Stimulated activated CD4-positive, alpha-beta T cell treated with anti-CD3 and anti-CD28 coated beads, Interleukin-12 subunit alpha, Interleukin-12 subunit beta, amount 100 ng/mL, for 24 hours (primary cell): ENCODE measurements at places on chromosomes 7 and 10.

GRCh38 chr7:8481752-8482446 lies 48.5 kb downstream of the NXPH1 start:
- no peak for DNase-seq

DNA sequence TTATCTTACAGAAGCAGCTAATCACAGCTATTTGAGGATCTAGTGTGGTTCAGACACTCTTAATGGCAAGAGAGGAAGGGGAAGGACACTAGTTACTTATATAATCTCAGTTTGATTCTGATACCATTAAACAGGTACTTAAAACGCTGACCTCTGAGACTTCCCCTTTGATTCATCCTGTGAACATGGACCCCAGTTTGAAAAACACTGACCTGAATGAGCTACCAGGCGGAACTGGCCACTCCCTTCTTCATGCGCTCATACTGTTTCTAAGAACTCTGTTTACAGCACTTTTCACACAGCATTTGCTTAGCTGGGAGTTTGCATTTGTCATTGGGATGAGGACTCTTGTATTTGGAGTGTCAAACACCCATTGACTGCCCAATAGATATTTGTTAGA lies 45.7 kb downstream of the BEND7 start:
- no peak for DNase-seq

DNA sequence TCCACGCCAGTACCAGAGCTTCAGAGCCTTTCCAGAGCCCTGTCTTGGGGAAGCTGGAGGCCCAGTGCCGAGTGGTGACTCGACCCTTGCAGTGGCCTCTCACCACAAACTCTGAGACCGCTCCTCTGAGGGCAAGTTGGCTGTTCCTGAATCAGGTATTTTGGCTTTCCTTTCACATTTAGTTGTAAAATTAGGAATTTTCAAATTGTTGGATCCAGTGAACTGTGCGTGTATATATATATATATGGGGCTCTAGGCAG lies 128.7 kb upstream of the UNC5B start:
- no peak for DNase-seq

- DNase-seq = no peak
Observed at GRCh38 chr7:106462365-106462859, 177.6 kb upstream of the NAMPT start.

- DNase-seq = no peak
Observed at GRCh38 chr10:44981172-44982113, 2.8 kb upstream of the DEPP1 start.

GRCh38 chr10:2462581-2462980 lies 604.8 kb upstream of the PFKP start:
- no peak for DNase-seq

GRCh38 chr10:91343010-91343409 lies 67.1 kb upstream of the HECTD2 start:
- no peak for DNase-seq

- no peak for DNase-seq
Observed at GRCh38 chr7:26843705-26844104, 20.7 kb downstream of the SKAP2 start.

DNA sequence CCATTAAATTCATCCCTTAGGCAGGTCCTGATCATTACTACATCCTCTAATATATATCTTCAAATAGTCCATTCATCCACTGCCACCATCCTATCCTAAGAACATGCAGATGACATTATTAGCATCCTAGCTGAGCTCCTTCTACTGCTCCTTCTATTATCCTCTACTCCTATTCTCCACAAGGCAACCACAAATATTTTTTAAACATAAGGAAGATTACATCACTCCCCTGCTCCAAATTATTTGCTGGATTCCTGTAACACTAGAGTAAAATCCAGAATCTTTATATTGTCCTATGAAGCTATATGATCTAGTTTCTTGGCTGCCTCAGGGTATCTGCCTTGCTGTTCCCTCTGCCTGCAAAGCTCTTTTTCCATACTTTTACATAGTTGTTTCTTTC lies 176.3 kb upstream of the SLC26A5 start:
- no peak for DNase-seq

DNA sequence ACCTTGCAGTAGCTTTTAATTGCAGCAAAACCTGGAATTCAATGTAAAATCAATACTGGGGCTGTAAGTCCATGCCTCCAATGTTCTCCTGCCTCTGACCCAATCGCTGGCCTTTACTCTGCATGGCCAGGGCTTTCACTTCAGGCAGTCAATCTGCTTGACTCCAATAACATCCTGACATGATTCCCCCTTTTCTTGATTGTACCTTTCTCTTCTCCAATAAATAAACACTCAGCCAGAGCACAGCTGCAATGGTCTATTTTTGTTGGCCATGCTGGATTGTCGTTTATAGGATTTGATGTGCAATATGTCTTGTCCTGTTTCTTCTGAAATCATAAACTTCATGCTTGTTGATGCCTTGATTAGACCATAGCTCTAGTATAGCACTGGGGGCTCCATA lies 97.8 kb upstream of the COL1A2 start:
- DNase-seq = no peak

- DNase-seq = no peak
Observed at GRCh38 chr7:45601094-45601493, 26.9 kb downstream of the ADCY1 start.

DNA sequence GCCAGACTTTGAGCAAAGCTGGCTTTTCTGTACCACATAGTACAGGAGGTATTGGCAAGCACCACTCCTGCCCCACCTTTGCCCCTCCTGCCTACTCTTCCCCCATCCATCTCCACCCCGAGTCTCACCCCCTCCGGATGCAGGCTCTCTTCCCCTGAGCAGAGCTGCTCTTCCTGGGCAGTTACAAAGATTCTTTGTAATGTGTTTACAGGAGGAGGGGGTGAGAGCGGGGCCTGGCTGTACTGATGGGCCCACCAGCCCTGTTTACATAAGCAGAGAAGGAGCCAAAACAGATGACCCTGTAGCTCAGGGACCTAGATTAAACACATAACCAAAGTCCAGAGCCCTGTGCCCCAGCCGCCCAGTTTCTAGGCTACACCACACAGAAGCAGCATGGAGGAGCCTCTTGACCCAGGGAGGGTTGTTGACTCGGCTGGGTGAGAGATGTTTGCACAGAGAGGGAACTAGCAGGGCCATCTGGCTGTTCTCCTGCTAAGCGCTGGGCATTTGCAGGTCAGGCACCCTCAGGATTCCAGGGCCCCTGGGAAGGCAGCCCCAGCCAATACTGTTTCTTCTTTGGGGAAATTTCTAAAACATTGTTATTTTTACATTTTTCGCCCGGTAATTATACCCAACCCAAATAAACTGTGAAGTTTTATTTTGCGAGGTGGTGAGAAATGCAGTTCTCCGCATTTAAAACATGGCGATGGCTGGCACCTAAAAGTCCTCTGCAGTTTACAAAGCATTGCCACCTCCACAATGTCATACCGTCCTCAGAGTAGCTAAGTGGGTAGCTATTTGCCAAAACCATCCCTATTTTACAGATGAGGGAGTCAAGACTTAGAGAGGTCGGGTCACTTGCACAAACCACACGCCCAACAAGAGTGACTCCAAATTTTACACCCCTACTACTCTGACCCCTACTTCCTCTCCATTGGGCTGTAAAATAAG lies 11.4 kb upstream of the ZKSCAN1 start:
- no peak for DNase-seq

DNA sequence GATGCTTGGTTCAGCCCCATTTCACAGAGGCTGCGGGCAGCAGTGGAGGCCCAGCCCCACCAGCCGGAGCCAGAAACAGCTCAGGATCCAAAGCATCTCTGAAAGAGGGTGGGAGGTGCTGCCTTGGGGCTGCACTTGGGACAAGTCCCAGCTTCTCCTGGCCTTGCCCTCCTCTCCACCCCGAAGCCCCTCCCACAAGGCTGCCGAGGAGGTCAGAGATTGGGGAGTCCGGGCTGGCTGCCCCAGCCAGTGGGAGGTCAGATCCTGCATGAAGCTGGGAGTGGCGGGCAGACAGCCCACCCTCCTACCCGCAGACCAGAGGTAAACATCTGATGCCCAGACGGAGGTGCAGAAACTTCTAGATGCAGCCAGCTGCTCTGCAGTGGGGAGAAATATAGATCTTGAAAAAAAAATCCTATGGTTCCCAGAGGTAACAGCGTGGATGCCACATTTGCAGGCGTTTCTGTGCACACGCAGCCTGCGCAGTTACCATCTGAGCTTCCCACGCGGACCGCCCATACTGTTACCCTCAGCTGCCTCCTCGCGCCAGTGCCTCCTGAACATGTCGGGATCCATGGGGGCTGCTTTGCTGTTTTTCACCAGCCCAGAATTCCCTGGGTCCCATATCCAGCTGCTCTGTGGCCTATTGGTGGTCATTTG lies 36.9 kb upstream of the GNA12 start:
- no peak for DNase-seq

GRCh38 chr7:75595766-75596165 lies 103.6 kb downstream of the SPDYE5 start:
- no peak for DNase-seq

DNA sequence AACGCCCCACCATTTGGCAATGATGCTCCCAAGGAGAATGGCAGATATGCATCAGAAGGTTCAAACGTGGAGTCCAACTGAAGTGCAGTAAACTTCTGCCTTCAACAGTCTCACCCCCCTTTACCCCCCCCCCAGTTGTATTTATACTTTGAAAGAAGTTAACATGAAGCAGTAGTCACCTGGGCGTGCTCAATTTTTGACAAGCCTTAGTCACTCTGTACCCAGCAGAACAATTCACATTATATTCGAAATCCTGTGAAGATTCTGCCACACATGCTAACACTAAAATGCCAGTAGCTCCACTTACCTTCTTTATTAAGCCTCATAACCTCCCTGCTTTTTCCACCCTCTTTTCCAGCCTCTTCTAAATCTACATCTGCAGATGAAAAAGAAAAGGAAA lies 894 bp downstream of the ATXN7L1 start:
- DNase-seq = no peak

DNA sequence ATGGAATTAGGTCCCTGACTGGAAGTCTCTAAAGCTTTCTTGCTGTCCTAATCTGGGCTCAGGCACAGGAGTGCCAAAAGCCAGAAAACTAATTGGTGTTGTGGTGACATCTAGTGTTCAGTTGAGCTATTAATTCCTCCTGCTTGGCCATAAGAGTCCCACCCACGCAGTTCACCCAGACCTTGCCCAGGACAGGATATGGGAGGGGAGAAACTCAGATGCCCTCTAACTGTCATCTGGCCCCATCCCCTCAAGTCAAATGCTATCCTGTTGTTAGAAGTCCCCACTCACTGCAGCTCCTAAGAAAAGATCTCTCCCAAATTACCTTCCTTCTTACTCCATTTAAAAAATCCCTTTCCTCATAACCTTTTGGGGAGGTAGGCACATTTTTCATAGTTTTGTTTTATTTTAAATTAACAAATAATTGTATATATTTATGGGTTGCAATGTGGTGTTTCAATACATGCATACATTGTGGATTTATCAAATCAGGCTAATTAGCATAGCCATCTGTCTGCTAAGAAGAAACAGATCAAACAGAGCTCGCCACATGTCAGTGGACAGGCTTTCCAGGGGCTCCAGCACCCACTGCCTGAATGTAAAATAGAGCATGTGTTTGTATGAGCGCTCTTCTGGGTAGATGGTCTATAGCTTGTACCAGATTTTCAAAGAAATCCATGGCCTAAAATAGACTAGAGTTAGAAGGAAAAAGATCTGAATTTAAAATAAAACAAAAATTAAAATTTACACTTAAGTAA lies 84.0 kb downstream of the GSAP start:
- DNase-seq = peak; percentile 28

DNA sequence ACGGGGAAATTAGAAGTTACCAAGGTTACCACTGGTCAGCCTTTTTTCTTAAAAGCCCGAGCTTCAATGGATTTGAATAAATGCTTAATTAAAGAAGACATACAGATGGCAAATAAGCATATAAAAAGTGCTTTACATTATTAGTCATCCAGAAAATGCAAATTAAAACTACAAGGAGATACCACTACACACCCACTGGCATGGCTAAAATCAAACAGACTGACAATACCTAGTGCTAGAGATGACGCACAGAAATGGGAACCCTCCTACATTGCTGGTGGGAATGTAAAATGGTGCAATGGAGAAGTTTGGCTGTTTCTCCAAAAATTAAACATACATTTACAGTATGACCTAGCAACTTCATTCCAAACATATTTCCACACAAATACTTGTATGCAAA lies 38.3 kb upstream of the CREB5 start:
- no peak for DNase-seq

- no peak for DNase-seq
Observed at GRCh38 chr7:106094780-106095179, 17.3 kb downstream of the SYPL1 start.

- DNase-seq = no peak
Observed at GRCh38 chr10:110502851-110503301, 5.2 kb downstream of the DUSP5 start.

DNA sequence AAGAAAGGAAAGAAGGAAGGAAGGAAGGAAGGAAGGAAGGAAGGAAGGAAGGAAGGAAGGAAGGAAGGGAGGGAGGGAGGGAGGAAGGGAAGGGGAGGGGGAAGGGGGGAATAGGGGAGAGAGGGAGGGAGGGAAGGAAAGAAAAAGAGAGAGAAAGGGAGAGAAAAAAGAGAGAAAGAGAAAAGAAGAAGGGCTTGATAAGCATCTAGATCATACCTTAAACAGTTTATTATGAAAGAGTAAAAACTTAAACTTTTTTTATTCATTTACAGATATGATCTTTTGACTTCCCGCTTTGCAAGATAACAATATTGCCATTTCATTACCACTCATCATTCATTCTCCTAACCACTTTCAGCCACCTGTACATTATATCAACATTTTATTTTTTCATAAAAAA lies 53.6 kb upstream of the TMEM106B start:
- DNase-seq = no peak

- no peak for DNase-seq
Observed at GRCh38 chr10:52332815-52333214, 18.7 kb downstream of the DKK1 start.

- no peak for DNase-seq
Observed at GRCh38 chr10:6383096-6383812, 180.5 kb downstream of the PFKFB3 start.

DNA sequence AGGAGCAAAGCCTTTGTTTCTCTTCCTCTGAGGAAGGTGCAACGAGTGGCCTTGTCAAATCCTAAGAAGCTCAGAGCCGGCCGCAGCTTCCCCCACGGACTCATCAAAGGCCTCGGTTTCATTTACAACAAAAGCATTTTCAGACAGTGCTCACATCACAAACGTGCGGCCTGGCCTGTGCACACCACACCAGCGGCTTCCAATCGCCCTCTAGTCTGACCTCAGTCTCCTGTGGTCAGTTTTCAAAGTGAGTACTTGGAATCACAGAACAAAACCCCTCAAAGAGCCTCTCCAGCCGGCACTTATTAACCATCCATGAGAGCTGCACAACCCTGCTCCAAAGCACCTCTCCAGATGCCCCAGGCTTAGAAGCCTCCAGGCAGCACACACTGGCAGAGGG lies 3.3 kb downstream of the RADIL start:
- no peak for DNase-seq

- DNase-seq = no peak
Observed at GRCh38 chr10:97121041-97121440, 64.7 kb downstream of the SLIT1 start.

DNA sequence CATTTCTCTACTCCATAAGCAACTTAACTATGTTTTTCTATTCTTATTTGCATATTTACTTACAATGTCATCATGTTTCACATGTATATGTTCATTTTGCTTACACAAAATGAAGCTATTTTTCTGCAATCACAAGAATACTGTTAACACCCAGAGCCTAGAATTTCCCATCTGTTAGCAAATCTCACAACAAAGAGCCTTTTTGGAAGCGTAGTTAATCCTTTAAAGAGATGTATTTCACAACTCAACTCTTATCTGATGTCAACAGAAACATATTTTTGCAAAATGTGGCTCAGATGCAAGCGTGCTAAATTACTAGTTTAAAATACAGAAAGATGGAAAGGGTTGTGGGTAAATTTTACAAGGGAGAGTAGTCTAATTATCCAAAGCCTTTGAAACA lies 110.6 kb upstream of the COL1A2 start:
- no peak for DNase-seq
